ENCODE measurements at places on chromosomes 4 and X.
A peak's percentile ranks its signal among the peaks of the same experiment; 100 is the strongest.

DNA sequence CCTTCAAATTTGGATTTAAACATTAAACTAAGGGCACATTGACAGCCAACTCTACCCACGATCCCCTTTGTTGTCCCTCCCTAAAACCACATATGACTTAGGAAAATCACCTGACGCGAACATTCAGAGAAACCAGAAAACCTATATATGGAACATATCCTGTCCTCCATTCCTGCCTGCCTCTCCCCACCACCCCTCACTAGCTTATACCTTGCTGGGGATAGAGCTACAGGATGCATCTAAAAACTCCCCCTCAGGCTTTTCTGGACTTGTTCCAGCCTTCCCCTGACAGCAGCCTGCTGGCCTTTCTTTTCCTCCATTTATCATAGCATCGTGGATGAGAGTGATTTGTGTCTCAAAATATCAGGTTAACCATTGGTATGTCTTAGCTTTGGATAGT is 8.8 kb downstream of the STK26 start:
- no peak for DNase-seq

DNA sequence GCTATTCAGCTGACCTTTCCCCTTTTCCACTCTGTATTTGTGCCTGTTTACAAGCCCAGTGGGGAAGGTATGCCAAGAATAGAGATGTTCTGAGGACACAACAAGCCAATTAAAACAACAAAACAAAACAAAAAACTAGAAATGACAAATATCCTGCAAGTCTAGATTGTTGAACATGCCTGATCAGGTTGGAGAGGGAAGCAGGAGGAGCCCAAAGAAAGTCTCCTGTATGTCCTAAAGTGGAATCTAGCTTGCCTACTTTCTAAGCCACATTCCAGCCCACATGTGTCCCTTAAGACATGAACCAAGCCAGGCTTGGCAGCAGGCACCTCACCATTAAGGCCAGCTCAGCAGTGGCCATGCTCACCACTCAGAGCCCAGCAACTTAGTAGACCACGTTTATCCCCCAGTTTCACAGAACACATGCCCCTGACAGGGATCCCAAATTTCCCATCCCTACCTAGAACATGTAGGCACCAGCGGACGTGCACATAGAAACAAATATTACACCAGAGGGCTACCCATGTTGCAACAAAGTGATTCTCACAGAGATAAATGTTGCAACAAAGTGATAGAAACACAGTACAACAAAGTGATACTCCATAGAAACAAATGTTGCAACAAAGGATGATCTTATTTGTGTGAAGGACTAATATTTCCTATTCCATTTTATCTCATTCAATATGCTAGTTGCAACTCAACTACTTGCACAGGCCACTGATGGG is 48.3 kb downstream of the CD99L2 start:
- DNase-seq = peak; percentile 78

- no peak for DNase-seq
Measured at GRCh38 chr4:107902715-107903114, 28.6 kb upstream of the CYP2U1 start.

DNA sequence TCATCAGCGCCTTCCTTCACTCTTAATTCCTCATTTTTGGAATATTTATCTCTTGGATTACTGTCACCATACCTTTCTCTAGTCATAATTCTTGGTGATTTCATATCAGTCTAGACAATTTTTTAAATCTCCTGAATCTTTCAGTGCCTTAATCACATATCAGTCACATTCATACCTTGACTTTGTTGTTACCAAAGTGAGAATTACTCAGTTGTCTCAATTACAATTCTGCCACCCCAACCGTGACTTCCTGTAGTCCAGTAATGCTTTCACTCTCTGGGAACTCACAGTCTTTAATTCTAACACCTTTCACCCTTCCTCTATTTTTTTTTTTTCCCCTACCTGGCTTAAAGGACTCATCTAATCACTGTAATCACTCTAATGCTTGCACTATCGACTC is 1275.3 kb upstream of the TENM3 start:
- DNase-seq = no peak

- no peak for DNase-seq
Measured at GRCh38 chrX:108000751-108001150, 18.6 kb upstream of the TEX13B start.

DNA sequence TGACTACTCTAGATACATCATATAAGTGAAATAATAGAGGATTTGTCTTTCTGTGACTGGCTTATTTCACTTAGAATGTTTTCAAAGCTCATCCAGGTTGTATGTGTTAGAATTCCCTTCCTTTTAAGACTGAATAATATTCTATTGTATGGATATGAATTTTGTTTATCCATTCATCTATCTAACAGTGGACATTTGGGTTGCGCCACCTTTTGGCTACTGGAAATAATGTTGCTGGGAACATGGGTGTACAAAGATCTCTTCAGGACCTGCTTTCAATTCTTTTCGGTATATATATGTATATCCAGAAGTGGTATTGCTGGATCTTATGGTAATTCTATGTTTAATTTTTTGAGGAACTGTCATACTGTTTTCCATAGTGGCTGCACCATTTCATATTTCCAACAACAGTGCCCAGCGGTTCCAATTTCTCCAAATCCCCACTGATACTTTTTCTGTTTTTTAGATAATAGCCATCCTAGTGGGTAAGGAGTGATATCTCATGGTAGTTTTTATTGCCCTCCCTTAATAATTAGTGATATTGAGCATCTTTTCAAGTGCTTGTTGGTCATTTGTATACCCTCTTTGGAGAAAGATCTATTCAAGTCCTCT is 3.4 kb upstream of the SCD5 start:
- no peak for DNase-seq

DNA sequence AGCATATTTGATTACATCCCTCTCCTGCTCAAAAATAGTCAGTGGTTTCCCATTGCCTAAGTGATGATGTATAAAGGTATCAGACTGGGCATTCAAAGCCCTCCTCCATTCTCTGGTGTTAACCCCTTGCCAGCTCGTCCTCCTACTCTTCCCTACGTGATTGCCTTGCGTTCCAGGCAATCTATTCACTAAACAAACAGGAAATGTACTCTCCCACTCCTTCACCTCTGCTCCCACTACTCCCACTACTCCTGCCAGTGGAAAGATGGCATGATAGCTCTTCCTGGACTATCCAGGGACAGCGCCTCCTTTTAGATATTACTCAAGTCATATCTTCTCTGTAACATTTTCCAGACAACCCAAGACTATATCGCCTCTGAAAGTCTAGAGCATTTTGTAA is 5.8 kb downstream of the DGAT2L6 start:
- no peak for DNase-seq

DNA sequence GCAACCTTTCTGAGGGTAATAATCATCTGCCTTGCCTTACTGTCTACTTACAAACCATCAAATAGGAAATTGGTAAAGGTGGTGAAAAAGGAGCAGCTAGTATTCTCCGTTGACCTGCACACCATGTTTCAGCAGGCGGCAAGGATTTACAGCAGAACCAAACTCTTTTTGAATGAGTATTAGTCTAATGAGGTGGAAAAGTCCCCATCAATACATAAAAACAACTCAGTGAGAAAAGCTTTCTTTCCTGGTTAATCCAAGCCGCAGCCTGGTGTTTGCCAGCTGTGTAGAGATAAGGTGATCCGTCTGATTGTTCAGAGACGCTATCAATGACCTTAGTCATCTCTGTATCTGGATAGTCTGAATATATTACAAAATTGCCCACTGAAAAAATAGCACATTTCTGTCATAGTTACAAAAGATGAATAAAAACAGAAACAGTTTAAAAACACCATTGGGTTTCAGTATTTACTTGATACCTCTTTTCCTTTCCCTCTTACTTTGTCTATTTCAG is 110.4 kb upstream of the TBC1D9 start:
- no peak for DNase-seq

GRCh38 chrX:152901816-152902501 is 4.1 kb downstream of the ZNF185 start:
- no peak for DNase-seq

DNA sequence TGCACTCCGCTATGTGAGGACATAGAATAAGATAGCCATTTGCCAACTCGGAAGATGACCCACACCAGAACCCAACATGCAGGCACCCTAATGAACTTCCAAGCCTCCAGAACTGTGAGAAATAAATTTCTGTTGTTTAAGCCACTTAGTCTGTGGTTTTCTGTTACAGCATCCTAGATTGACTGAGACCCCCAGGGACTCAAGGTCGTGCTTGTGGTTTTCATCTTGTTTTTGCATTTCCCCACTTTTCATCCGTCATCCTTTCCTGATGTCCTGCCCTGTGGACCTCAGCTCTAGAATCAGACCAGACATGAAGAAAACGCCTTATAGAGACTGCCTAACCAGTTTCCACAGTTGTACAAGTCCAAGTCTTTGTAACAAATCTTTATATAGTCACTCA is 54.4 kb downstream of the MCUB start:
- DNase-seq = no peak

GRCh38 chr4:26863512-26863911 is 2.9 kb downstream of the STIM2 start:
- no peak for DNase-seq

GRCh38 chr4:20724915-20725314 is 24.7 kb downstream of the PACRGL start:
- DNase-seq = no peak

GRCh38 chrX:148976571-148977400 is 476.4 kb downstream of the AFF2 start:
- no peak for DNase-seq

- no peak for DNase-seq
Measured at GRCh38 chrX:124502166-124502565, 155.8 kb downstream of the SH2D1A start.

- DNase-seq = no peak
Measured at GRCh38 chr4:25889589-25890503, 24.2 kb upstream of the SMIM20 start.

- DNase-seq = no peak
Measured at GRCh38 chrX:20514358-20514757, 247.6 kb upstream of the RPS6KA3 start.

DNA sequence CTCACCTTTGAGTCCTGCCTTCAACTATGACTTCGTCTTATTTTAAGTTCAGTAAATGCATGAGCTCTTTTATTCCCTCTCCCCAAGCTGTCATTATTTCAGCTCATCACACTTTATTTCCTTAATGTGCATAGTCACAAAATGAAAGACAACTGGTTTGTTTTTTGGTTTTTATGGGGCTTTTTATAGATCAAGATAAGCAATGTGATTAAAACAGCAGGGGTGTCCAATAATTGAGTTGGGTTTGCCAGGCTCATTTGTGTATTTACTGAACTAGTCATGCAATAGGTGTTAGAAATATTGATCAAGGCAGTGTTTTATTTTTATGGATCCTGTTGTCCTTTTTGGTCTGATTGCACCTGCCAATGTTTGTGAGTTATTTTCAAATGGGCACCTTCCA is 102.2 kb downstream of the FRMPD4 start:
- no peak for DNase-seq

- DNase-seq = no peak
Measured at GRCh38 chrX:24398766-24399165, 38.3 kb downstream of the SUPT20HL1 start.

- DNase-seq = no peak
Measured at GRCh38 chr4:182391111-182391684, 148.0 kb downstream of the TENM3 start.

DNA sequence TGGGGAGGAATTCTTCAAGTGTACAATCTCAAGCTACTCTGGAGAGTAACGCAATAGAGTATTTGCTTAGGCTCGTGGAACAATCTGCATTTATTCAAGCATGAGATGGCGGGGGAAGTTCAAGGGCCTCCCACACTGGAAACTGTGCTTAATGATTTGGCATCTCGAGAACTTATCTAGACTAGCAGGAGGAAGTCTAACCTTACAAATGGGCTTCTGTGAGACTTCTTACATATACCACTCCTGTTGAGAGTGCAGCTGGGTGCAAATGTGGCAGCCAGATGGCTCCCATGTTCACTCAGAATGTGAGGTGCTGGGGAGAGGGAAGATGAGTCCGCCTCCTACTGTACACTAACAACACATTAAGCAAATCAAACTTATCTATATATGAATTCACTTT is 29.3 kb upstream of the PTPN13 start:
- DNase-seq = no peak

DNA sequence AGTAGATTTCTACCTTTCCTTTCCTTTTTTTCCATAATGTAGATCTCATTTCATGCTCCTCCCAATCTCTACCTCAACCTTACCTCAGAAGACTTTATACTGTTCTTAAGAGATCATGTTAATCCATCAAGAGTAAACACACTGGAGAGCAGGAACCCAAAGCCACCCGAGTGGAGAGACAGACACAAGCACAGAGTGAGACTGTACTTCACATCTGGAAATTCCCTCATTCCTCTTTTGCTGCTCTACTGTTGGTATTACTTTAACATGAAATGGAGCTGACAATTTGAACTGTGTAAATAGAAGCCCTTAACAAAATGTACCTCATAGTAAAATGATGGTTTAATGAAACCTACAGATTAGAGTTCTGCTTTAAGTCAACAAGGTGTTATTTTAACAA is 105.7 kb upstream of the RASGEF1B start:
- no peak for DNase-seq

DNA sequence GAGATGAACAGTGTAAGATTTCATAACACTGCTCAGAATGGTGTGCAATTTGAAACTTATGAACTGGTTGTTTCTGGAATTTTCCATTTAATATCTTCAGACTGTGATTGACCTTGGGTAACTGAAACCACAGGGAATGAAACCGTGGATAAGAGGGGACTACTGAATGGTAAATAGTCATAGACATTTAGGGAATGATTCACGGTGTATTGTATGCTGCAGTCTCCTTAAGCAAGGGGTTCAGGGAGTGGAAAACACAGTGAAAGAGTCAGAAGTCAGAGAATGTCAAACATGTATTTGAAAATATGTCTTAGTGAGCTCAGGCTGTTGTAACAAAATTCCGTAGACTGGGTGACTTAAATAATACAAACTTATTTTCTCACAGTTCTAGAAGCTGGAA is 398.2 kb upstream of the DIPK2B start:
- DNase-seq = no peak

DNA sequence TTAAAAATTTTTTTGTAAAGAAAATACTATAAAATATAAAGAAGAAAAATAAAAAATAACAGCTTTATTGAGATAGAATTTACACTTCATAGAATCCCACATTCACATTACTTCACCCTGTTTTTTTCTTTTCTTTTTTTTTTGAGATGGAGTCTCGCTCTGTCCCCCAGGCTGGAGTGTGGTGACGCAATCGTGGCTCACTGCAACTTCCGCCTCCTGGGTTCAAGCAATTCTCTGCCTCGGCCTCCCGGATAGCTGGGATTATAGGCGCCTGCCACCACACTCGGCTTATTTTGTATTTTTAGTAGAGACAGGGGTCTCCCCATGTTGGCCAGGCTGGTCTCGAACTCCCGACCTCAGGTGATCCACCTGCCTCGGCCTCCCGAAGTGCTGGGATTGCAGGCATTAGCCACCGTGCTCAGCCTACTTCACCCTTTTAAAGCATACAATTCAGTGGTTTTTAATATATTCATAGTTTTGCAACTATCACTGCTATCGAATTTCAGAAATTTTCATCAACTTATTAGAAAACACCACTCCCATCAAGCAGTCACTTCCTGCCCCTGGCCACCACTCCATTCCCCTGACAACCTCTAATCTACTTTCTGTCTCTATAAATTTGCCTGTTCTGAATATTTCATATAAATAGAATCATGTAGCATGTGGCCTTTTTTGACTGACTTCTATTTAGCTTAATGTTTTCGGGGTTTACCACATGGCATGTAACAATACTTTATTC is 48.7 kb downstream of the TMEM131L start:
- peak; percentile 45 for DNase-seq
